ENCODE measurements at places on chromosomes 6 and 20.

- no peak for DNase-seq
Observed at GRCh38 chr20:45330476-45330875, 17.7 kb downstream of the SDC4 start.

GRCh38 chr6:35751594-35751993 lies 14.8 kb downstream of the ARMC12 start:
- no peak for DNase-seq

DNA sequence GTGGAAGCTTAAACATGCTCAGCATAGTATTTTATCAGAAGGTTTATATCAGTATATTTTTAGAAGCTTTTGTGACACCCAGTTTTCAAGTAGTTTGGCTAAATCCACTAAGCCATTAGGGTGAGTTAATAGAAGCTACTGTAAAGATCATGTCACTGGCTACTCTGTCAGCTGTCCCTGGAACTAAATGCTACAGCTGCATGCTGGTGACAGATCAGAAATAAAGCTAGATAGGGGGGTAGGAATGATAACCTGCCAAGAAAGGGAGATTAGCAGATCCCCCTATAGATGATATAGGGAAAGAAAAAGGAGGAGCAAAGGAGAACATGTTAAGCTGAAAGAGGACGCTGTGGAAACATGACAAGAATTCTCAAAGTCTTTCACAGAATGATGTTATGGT lies 363.2 kb downstream of the QKI start:
- DNase-seq: no peak

DNA sequence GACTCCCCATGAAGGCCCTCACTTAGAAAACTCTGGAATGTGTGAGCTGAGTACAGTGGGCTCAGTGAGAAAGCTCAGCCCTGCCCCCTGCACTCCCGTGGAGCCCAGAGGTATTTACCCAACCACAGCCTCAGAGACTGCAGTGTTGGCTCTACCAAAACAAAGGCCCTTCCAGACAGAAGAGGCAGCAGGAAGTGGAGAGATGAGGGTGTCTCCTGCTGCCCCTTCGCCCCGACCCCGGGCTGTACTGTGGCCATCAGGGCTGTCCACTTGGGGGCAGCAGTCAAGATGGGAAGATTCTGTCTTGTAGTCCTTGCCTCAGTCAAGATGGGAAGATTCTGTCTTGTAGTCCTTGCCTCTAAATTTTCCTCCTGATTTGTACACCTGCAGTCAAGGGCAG lies 341.3 kb downstream of the TAF4 start:
- no peak for DNase-seq

GRCh38 chr6:25537349-25538018 lies 114.5 kb upstream of the SCGN start:
- no peak for DNase-seq
